ENCODE measurements at places on chromosomes 6 and 20. TPM values are rescaled to one million over a fixed set of nuclear protein-coding genes. Genes with fewer than 3 reads are reported as not detected.

The FAM83D gene
- total RNA-seq, result 1.6 TPM

The DEFB116 gene
- total RNA-seq, result not detected

The C20orf96 gene
- total RNA-seq, result 2.1 TPM

The DDX39B gene
- total RNA-seq, result 338 TPM

The THEMIS gene
- 0.16 TPM for total RNA-seq

All from hair follicle dermal papilla cell (primary cell).